Forelimb muscle (tissue), 1 donor: ENCODE measurements at places on chromosomes 5 and 9. TPM values are rescaled to one million over a fixed set of nuclear protein-coding genes. Genes with fewer than 3 reads are reported as not detected.

GRM6 gene
- 0.81 TPM for polyA plus RNA-seq

BTNL3 gene
- not detected for polyA plus RNA-seq

ARHGEF37 gene
- 4.3 TPM for polyA plus RNA-seq

PCA3 gene
- polyA plus RNA-seq, result 1.0 TPM

OTP gene
- polyA plus RNA-seq, result not detected

AK8 gene
- polyA plus RNA-seq, result 0.37 TPM

FOXD4L6 gene
- not detected for polyA plus RNA-seq

AIF1L gene
- 27.8 TPM for polyA plus RNA-seq

SLC34A1 gene
- polyA plus RNA-seq, result not detected

PRRX2 gene
- 4.5 TPM for polyA plus RNA-seq

PNPLA7 gene
- polyA plus RNA-seq, result 3.6 TPM

AMACR gene
- 4.2 TPM for polyA plus RNA-seq

TPM2 gene
- 8,819 TPM for polyA plus RNA-seq

SLC6A19 gene
- polyA plus RNA-seq, result not detected

ZNF883 gene
- polyA plus RNA-seq, result 4.1 TPM

ADAMTS6 gene
- polyA plus RNA-seq, result 0.89 TPM

ZNF300 gene
- polyA plus RNA-seq, result 8.9 TPM

HAVCR2 gene
- 2.1 TPM for polyA plus RNA-seq

PRR16 gene
- polyA plus RNA-seq, result 19.3 TPM

TMCO6 gene
- polyA plus RNA-seq, result 8.3 TPM

IL9 gene
- not detected for polyA plus RNA-seq

HBEGF gene
- polyA plus RNA-seq, result 25.8 TPM

HNRNPA0 gene
- polyA plus RNA-seq, result 29.5 TPM

HRH2 gene
- polyA plus RNA-seq, result 0.90 TPM

GLRA1 gene
- not detected for polyA plus RNA-seq

ADAMTSL2 gene
- polyA plus RNA-seq, result 4.7 TPM

BTNL8 gene
- not detected for polyA plus RNA-seq

IRX4 gene
- polyA plus RNA-seq, result 1.3 TPM

AGXT2 gene
- not detected for polyA plus RNA-seq

OR1Q1 gene
- not detected for polyA plus RNA-seq

CNTFR gene
- 44.9 TPM for polyA plus RNA-seq

SEMA6A gene
- 43.9 TPM for polyA plus RNA-seq

UBQLN1 gene
- 63.5 TPM for polyA plus RNA-seq

SLC6A18 gene
- not detected for polyA plus RNA-seq

TLX3 gene
- not detected for polyA plus RNA-seq

GRXCR2 gene
- polyA plus RNA-seq, result not detected

SHOC1 gene
- 0.11 TPM for polyA plus RNA-seq

ST6GALNAC4 gene
- polyA plus RNA-seq, result 48.9 TPM

ZSWIM6 gene
- 7.8 TPM for polyA plus RNA-seq

PKD2L2 gene
- 0.83 TPM for polyA plus RNA-seq

MAMDC2 gene
- polyA plus RNA-seq, result 6.9 TPM

TAL2 gene
- 21.1 TPM for polyA plus RNA-seq

CDH10 gene
- polyA plus RNA-seq, result 0.29 TPM

RASGRF2 gene
- polyA plus RNA-seq, result 0.82 TPM

SELENOP gene
- 98.3 TPM for polyA plus RNA-seq

NEUROG1 gene
- not detected for polyA plus RNA-seq

NUDT12 gene
- polyA plus RNA-seq, result 13.7 TPM

SLC9A3 gene
- polyA plus RNA-seq, result 1.8 TPM

NUDT2 gene
- 27.4 TPM for polyA plus RNA-seq

KIF27 gene
- polyA plus RNA-seq, result 7.8 TPM

MUSK gene
- polyA plus RNA-seq, result 14.6 TPM

ANKRD20A1 gene
- polyA plus RNA-seq, result 0.33 TPM

HRCT1 gene
- 2.1 TPM for polyA plus RNA-seq

ELOVL7 gene
- polyA plus RNA-seq, result 0.16 TPM

NPDC1 gene
- 40.9 TPM for polyA plus RNA-seq

LEAP2 gene
- polyA plus RNA-seq, result 2.2 TPM

TIMD4 gene
- polyA plus RNA-seq, result 1.1 TPM

PCDHAC2 gene
- 0.67 TPM for polyA plus RNA-seq
